ENCODE measurements at places on chromosomes 1 and 21. TPM values are rescaled to one million over a fixed set of nuclear protein-coding genes. Genes with fewer than 3 reads are reported as not detected.

Gene LCE1B
- not detected for total RNA-seq

Gene PDXK
- total RNA-seq = 52.5 TPM

Gene PLEKHO1
- 33.2 TPM for total RNA-seq

Gene CDC14A
- 3.3 TPM for total RNA-seq

Gene DEPDC1
- 44.8 TPM for total RNA-seq
